ENCODE measurements at places on chromosomes 4 and X.

DNA sequence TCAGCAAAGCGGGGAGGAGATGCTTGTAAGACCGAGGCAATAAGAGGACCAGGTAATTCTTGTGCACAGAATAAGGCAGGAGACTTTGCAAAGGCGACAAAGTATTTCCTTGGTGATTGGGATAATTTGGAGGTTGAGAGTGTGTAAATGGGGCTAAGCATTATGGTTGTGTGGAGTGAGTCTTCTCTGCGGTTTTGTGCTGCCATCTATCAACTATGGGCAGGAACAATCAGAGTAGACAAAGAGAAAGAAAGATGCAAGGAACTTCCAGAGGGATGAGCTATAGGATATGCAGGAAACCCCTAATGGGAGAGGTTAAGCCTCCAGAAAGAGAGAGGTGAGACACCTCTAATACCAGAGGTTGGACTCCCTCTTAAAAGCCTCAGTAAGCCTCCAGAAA lies 339.8 kb downstream of the PAPSS1 start:
- no peak for DNase-seq

GRCh38 chr4:6362896-6363295 lies 93.2 kb downstream of the WFS1 start:
- no peak for DNase-seq

DNA sequence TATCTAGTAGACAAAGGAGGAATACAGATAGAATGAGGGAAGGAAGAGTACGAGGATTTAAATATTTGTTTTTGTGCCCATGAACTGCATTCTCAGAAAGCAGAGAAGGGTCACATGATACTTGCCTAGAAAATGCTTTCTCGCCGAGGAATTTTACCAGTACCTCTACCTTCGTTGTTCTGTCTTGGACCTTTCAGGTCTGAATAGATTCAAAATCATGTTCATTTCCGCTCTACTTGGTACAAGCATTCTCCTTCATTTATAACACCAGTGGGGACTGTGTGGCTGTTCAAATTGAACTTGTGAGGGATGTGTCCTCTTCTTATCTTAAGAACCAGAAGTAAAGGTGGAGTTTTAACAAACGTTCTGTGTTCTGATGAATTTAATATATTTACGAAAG lies 1.9 kb downstream of the USP38 start:
- no peak for DNase-seq

DNA sequence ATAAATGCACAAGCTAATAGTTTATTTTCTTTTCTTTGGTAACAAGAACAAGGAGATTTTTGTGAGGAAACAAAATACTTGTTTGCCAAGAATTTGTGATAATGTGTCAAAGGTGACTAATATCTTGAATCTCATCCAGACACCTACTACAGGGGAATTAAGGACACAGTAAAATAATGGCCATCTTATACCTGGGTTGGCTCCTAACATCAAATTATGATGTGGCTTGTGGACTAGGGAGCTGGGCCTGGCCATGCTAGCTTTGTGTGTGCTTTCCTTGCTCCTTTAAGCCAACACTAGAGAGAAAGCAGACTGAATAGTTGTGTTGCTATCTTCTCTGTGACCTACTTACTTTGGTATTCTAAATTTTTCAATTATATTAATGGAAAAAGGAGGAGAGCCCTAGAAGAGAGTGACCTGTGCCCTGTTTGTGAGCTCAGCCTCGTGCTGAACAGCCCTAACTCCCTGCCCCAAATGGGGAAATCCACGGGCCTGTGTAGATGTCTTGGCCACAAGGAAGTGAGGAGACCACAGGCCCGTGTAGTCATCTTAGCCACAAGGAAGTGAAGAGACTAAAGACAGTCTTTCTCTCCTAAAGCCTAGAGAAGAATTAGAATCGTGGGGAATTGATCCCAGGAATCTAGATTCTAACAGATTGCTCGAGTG lies 23.3 kb downstream of the ARHGAP24 start:
- DNase-seq: no peak

GRCh38 chrX:140389331-140389730 lies 115.5 kb downstream of the SOX3 start:
- DNase-seq: no peak

- no peak for DNase-seq
Observed at GRCh38 chr4:154686838-154687237, 57.0 kb upstream of the LRAT start.

- DNase-seq: no peak
Observed at GRCh38 chr4:182091128-182091527, 152.1 kb upstream of the TENM3 start.
